Mammary epithelial cell (primary cell): ENCODE measurements at places on chromosomes 7 and 10. TPM values are rescaled to one million over a fixed set of nuclear protein-coding genes. Genes with fewer than 3 reads are reported as not detected.

GRB10 gene
- polyA plus RNA-seq, result 3.3 TPM

GIMAP1 gene
- polyA plus RNA-seq, result not detected

FAM25G gene
- 1.4 TPM for polyA plus RNA-seq

COBL gene
- 0.11 TPM for polyA plus RNA-seq

PIP gene
- not detected for polyA plus RNA-seq

SUGCT gene
- polyA plus RNA-seq, result 72.6 TPM

ADRA2A gene
- not detected for polyA plus RNA-seq

MCM10 gene
- 13.2 TPM for polyA plus RNA-seq

C10orf62 gene
- polyA plus RNA-seq, result 0.05 TPM

TAF3 gene
- polyA plus RNA-seq, result 3.9 TPM
